ENCODE measurements at places on chromosomes 5 and 9.

DNA sequence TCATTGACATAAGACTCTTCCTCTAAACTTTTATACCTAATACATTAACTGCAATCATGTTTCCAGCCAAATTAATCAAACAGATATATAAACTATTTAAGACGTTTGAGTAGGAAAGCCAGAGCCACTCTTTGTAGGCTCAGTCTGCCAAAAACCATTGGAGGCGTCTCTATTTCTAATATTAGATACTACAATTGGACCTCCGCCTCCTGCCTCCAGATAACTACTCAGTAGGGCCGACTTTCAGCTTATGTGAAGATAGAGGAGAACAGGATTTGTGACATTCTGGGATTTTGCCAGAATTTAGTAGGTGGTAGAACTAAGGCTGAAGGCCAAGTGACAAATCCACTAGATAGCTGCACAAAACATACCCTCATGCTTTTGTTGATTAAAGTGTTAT is 463.0 kb downstream of the CETN3 start:
- DNase-seq, result no peak

GRCh38 chr5:140565780-140566095 is 1.1 kb downstream of the SLC35A4 start:
- peak; percentile 37 for DNase-seq

- no peak for DNase-seq
These were observed 15.1 kb downstream of the MACROH2A1 start for GRCh38 chr5:135383803-135384495.

DNA sequence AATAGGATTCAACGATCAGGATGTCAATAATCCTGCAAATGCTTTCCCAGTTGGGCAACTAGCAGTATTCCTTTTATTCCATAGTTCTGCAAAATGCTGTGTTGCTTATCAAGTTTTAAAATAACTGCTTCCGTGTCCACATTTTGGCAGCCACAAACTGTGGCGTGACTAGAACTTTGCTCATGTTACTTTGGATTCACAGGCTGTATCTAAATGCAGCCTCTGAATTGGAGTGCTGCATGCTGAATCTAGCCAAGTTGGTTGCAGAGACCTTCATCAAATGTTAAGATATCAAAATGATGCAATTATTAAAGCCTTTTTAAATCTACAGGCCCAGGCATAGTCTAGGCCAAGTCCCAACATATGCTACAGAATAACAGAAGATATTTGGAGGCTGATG is 249.2 kb downstream of the NR2F1-AS1 start:
- DNase-seq, result no peak

GRCh38 chr5:14445576-14446290 is 135.9 kb upstream of the OTULINL start:
- DNase-seq, result peak; percentile 52

DNA sequence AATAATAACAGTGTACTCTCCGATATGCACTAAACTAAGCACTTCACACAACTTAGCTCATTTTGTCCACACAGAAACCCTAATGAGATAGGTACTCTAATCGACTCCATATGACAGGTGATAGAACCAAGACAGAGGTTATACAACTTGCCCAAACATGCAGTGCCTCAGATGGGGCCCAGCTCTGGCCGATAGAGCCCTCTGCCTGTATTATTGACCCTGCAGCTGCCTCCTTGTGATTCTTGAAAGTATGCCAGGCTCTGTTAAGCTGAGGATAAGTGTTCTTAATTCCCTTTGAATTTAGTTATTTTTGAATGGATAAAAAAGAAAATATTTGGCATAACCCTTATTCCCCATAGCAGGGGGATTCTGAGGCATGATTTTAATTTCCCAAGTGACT is 78.5 kb downstream of the HMHB1 start:
- DNase-seq, result peak; percentile 59

DNA sequence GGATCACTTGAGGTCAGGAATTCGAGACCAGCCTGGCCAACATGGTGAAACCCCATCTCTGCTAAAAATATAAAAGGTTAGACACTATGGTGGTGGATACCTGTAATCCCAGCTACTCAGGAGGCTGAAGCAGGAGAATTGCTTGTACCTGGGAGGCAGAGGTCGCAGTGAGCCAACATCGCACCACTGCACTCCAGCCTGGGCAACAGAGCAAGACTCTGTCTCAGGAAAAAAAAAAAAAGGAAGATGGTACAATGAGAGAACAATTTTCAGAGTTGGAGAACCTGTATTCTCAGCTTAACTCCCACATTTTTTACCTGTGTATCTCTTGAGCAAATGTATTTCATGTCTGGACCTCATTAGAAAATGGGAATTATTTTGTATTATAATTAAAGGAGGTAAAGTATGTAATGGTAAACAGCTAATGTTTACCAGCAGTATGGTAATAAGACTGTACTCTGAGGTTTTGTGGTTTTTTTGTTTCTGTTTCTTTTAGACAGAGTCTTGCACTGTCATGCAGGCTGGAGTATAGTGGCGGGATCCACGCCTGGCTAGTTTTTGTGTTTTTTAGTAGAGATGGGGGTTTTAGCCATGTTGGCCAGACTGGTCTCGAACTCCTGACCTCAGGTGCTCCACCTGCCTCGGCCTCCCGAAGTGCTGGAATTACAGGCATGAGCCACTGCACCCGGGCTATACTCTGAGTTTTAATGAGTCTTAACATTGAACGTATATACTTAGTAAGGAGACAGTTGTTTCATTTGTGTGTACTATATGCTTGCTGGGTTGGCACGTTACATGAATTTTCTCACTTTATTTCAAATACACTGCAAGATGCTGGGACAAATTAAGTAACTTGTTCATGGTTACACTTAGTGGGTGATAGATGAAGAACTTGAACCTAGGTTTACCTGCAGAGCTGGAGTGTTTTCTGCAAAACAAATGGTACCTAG is 16.2 kb downstream of the UHRF2 start:
- no peak for DNase-seq

- DNase-seq, result no peak
These were observed 163.9 kb upstream of the SH3GL2 start for GRCh38 chr9:17414986-17415385.

DNA sequence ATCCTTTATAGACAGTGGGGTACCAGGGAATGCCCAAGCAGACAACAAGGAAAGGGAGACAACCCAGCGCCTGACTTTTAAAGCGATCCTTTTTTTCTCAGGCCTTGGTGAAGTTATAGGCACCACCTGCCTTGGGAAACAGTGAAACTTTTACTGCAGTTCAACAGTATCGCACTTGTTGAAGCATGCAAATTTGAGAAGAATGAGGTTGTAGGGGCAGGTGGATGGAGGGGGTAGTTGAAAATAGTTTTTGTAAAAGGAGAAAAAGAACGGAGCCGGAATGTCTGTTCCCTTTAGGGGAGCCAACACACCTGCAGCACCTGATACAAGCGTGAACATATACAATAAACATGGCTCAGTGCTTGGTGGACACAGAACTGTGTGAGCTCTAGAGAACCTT is 190.2 kb upstream of the NR3C1 start:
- no peak for DNase-seq

- DNase-seq, result no peak
These were observed 87.6 kb downstream of the NR3C1 start for GRCh38 chr5:143315929-143316328.

GRCh38 chr9:117720066-117720465 is 15.9 kb downstream of the TLR4 start:
- no peak for DNase-seq

- no peak for DNase-seq
These were observed 323.8 kb downstream of the PRELID2 start for GRCh38 chr5:145511351-145511750.

- peak; percentile 81 for DNase-seq
These were observed 36.3 kb downstream of the ERGIC1 start for GRCh38 chr5:172870291-172870714.

DNA sequence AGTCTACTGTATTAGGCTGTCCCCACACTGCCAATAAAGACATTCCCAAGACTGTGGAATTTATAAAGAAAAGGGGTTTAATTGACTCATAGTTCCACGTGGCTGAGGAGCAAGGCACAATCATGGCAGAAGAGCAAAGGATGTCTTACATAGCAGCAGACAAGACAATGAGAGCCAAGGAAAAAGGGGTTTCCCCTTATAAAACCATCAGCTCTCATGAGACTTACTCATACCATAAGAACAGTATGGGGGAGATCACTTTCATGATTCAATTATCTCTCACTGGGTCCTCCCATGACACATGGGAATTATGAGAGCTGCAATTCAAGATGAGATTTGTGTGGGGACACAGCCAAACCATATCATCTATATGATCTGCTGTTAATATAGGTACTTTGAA is 14.8 kb upstream of the FSTL4 start:
- DNase-seq, result no peak

GRCh38 chr9:69253057-69253456 is 72.0 kb upstream of the ENTREP1 start:
- peak; percentile 53 for DNase-seq

DNA sequence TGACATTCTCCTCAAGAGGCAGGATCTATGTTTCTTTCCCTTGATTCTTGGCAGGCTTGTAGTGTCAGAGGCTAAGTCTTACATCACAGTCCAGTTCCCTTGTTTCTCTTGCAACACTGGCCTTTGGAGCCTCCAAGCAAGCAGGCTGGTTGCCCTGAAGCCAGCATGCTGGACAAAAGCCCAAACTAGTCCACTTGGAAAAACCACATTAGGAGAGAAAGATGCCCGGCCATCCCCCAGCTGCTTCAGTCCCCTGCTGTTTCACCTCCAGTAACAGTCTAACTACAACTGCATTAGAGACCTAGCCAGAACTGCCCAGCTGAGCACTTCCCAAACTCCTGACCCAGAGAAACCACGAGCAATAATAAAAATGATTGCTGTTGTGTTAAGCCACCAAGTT is 87.6 kb downstream of the ADAMTS6 start:
- peak; percentile 90 for DNase-seq

- peak; percentile 34 for DNase-seq
These were observed 16.3 kb upstream of the RAD23B start for GRCh38 chr9:107266624-107267368.

DNA sequence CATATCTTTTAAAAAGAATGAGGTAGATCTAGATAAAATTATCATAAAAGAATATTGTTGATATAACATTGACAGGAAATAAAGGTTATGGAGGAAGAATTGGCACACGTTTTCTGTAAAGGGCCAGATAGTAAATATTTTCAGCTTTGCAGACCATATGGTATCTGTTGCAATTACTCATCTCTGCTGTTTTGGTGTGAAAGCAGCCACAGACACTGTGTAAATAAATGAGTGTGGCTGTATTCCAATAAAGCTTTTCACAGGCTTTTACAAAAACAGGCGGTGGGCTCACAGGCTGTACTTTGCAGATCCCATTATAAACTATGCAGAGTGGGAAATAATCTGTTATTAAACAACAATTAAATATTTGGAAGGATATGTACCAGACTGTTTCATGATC is 87.4 kb downstream of the SGCD start:
- DNase-seq, result peak; percentile 35

Data from adipocyte (in vitro differentiated cells).